AG08396 (cell line): ENCODE measurements at places on chromosomes 5 and 9.

GRCh38 chr5:168047669-168048111 lies 243.8 kb upstream of the WWC1 start:
- DNase-seq, result no peak

DNA sequence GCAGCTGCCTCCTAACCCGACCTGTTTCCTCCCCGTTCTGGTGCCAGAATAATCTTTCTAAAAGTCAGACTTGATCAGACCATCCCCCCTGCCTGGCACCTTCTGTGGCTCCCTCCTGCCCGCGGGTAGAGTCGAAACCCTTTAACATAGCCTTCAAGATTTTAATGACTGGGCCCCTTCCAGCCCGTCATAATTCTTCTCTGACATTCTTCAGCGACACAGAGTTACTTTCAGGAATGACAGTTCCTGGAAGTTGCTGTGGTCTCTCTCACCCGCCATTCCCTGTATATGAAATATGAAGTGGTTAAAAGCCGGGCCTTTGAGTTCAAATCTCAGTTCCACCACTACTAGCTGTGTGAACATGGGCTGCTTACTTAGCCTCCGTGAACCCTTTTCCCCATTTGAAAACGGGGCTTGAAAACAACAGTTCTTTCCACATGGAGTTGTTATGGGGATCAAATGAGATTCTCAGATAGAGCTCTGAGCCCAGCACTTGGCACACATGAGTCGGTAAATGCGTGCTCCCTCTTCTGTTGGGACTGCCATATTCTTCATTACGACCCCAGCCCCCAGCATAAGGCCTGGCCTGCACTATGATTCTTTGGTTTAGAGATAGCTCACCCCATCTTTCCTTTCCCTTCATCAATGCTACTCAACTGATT lies 737 bp downstream of the NANS start:
- no peak for DNase-seq

- no peak for DNase-seq
Observed at GRCh38 chr5:141858079-141858765, 20.0 kb downstream of the PCDH1 start.

DNA sequence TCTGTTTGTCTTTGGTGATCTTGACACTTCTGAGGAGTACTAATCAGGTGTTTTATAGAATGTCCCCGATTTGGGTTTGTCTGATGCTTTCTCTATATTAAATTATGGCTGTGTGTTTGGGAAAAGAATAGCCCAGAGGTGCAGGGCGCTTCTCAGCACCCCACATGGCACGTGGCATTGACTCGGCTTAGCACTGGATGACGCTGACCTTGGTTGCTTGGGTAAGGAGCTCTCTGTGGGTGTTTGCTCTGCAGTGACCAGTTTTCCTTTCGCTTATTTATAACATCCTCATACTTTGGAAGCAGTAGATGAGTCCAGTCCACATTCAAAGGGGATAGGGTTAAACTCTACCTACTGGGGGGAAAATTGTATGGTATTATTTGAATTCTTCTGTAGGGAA lies 12.5 kb upstream of the FAM120AOS start:
- DNase-seq, result no peak

GRCh38 chr5:6359555-6360322 lies 18.6 kb downstream of the MED10 start:
- no peak for DNase-seq

DNA sequence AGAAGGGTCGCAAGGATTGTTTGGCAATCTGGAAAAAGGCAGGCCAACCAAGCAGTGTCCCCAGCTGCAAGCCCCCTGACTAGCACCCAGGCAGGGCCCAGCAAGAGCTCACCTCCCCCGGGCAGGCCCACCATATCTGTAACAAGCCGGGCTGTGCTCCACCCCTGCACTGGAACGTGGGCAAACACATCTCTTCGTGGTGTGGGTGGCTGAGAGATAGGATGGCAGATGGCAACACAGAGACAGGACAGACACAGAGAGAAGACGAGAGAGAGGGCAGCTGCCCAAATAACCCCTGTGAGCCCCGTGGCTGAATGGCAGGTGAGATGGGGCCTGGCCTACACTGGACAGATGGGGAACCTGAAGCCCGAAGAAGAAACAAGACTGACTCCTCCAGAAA lies 9.4 kb downstream of the BBLN start:
- no peak for DNase-seq

GRCh38 chr5:90709323-90710155 lies 150.9 kb downstream of the ADGRV1 start:
- peak; percentile 32 for DNase-seq

DNA sequence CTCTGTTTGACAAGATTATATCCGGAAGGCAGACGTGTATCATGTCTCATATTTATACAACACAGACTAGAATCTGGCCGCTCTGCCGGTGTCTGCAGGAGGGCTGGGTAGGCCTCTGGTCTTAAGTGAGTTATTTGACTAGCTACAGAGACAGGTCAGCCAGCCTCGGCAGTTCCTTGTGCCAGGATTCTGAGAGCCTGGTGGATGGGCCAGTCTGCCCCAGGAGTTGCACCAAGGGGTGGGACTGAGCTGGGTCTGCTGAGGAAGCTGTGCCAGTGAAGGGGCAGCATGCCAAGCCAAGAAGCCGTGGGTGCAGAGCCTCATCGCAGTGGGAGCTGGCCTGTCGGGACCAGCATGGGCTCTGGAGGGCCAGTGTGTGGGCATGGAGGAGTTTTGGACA lies 7.1 kb downstream of the SNX18 start:
- DNase-seq, result no peak

DNA sequence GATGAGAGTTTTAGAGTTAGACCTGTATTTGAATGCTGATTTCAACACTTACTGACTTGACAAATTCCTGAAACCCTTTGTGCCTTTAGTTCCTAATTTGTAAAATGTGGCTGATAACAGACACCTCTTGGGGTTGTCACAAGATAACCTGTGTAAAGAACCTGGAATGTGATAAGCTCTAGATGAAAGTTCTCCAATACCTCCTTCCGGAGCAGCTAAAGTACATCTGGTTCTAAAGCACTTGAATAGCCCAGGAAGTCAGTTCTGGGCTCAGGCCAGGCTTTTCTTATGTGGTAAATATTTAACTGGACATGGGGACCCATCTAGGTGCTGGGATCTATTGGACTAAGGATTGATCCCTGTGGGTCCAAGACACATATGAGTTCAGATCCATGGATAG lies 310.8 kb upstream of the ADAMTSL1 start:
- DNase-seq, result no peak
